Stimulated activated CD4-positive, alpha-beta T cell treated with anti-CD3 and anti-CD28 coated beads, TNF-alpha, amount 100 ng/mL, for 24 hours (primary cell): ENCODE measurements at places on chromosomes 7 and 10.

- DNase-seq, result no peak
These were observed 123.3 kb downstream of the WDFY4 start for GRCh38 chr10:48807791-48808470.

DNA sequence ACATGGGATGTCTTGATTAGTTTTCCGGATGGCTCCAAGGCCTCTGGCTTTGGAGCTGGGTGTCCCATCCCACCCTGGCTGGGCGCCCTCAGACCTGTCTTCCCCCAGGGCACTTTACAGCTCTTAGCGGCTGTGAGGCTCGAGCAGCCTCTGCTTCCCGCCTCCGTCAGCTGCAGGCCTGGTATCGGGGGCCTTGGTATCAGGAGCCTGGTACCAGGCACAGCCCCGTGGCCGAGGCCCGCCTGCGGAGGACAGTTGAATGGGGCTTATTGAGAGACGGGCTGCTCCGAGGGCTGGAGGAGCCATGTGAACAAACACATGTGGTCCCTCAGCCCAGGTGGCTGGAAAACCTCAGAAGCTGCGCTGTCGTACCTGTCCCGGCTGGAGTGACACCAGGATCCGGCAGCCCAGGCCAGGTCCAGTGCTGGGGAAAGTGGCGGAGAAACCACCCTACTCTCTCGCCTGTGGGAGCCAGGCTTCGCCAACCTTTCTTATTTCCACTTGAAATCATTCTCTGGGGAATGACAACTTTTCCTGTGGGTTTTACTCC lies 23.9 kb upstream of the AP5Z1 start:
- no peak for DNase-seq

DNA sequence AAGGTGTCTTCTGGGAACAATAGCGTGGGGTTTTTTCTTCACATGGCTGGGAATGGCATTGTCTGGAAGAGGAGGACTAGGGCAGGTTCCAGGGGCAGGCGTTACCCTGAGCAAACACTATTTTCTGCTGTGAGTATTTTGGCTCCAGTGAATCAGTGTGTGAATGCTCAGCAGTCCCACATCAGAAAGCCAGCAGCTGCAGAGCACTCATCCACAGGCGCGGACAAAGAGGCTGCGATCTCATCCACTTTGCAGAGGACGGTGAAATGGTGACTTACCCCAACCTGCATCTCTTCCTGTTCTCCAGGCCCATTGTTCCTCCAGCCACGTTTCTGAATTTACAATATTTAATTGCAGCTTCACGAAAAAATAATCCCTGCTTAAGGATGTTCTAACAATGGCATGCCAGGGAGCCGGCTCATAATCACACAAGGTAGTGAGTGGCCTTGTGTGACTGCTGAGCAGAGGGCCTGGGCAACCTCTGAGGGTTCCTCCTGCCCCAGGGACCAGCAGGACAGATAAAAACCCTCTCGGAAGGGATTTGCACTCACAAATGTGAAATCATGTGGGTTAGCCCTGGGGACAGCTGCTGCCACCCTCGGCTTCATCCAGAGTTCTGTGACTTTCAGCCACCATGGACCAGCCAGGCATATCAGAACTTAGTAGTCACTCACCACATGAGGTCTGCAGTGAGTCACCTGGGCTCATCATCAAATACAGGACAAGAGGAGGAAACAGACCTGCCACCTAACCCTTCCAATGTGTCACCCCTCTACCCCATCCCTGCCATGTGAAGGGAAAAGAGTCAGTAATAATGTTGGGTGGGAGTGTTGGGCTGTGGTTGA lies 65.0 kb upstream of the EN2 start:
- no peak for DNase-seq

GRCh38 chr7:92781117-92781720 lies 55.2 kb downstream of the CDK6 start:
- DNase-seq, result no peak

GRCh38 chr10:89642193-89642592 lies 2.8 kb downstream of the PANK1 start:
- DNase-seq, result no peak

DNA sequence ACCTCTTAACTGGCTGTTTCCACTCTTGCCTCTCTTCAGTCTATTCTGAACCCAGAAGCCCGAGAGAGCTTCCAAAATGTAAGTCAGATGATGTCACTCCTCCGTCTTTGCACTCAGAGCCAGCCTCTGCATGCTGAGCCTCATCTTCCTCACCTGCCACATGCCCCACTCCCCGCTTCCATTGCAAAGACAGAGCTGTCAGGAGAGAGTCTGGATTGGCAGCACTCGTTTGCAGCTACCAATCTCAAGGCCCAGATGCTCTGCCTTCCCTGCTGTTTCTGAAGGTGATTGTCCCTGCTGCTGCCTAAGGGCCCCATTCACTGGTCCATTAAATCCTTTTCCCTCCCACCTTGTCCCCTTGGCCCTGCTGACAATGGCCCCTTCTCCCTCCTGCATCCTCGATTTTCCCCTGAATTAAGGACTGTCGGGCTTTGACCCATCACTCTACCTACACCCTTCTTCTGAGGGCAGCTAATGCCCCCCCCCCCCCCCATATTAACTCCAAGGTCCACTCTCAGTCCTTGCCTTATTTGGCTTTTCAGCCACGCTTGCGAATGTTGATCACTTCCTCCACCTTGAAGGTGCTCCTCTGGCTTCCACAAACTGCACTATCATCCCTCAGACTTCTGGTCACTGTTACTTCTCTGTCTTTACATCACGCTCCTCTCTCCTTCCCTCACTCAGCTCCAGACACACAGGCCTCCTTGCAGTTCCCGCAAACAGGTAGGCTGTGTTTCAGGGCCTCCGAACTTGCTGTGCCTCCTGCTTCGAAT lies 98.5 kb downstream of the CHN2 start:
- DNase-seq, result no peak

GRCh38 chr7:51317582-51317910 lies 937 bp upstream of the COBL start:
- no peak for DNase-seq

- DNase-seq, result no peak
These were observed 566.4 kb downstream of the GFRA1 start for GRCh38 chr10:115706488-115707076.

DNA sequence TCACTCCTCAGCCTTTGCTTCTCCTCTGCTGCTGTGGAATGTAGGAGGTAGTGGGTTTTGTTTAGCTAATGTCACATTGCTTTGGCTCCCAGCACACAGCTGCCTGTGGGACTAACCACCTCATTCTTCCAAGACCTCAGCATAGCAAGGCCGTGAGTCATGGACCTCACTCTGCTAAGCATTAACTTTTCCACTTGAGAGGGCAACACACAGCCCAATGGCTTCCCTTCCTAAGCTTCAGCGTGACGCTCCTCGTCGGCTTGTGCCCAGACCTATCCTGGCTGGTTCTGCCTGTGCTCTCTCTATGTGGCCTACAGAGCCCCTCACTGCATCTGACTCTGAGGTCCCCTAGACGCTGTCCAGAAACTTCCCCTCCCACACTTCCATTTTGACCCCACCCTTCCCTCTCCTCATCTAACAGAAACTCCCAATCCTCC lies 23.3 kb downstream of the MYOF start:
- DNase-seq, result no peak

- no peak for DNase-seq
These were observed 8.3 kb downstream of the BMI1 start for GRCh38 chr10:22329150-22329549.

DNA sequence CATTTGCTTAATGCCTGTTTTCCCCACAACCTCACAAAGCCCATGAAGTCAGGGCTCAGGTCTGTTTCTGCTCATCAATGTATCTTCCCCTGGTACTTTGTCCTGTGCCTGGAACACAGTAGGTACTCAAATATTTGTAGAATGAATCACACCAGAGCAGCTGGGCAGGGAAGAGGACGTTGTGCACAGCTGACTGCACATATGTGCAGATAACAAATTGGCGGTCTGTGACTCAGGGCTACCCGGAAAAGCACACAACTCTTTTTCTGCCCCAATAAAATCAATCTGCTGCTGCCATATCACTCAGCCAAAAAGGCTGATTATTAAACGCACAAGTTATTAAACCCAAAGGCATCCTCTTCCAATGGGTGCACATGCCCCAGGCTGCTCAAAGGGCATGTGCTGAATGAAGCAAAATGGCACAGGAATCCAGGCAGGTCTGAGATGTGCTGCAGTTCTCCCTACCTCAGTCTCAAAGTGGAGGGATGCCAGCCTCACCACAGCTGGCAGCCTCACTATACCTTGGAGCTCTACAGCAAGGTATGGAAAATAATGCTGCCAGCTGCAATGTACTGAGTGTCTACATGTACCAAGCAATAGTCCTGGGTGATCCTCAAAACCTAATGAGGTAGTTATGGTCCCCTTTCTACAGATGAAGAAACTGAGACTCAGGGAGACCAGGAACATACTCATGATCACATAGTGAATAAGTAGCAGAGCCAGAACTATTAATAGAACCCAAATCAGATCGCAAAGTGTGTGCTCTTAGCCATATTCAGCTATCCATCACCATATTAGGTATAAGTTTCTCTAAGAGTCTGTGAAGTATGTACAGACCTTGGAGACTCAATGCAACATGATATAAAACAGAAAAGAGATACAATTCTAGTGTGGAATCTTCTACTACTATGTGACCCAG lies 43.4 kb downstream of the SORBS1 start:
- no peak for DNase-seq

- DNase-seq, result no peak
These were observed 90.5 kb downstream of the VSTM2A start for GRCh38 chr7:54632696-54633095.

- DNase-seq, result no peak
These were observed 98.6 kb upstream of the BTBD16 start for GRCh38 chr10:122172361-122173008.

GRCh38 chr7:103714376-103714927 lies 268.4 kb upstream of the SLC26A5 start:
- DNase-seq, result no peak

GRCh38 chr7:130996833-130997231 lies 262.8 kb upstream of the KLF14 start:
- no peak for DNase-seq

DNA sequence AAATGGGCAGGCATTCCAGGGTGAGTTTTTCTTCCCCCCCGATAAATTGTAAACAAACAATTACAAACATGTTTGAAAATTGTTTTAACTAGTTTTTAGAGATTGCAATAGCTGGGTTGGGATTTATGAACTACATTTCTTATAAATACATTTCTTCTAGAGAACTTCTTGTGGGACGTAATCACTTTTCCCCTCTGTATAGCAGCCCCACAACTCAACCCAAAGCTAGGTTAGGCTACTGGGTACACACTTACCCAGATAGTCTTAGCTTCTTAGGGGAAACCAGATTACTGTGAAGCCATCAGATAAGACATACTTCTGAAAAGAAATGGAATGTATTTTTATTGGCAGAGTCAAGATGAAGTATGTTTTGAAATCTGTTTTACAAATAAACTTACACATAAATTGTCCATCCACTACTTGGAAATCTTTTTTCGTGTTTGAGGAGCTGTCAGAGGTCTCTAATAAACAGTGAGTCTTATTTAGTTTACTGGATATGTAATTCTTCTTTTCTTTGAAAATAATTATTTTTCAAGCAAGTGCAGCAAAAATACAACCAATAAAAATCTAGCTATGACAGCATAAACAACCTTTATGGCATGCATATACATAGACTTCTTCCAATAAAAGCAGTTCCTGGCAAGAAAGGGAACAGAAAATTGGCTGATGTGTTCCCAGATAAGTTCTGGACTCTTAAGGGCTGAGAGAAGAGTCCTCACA lies 8.0 kb upstream of the GLRX3 start:
- DNase-seq, result no peak

DNA sequence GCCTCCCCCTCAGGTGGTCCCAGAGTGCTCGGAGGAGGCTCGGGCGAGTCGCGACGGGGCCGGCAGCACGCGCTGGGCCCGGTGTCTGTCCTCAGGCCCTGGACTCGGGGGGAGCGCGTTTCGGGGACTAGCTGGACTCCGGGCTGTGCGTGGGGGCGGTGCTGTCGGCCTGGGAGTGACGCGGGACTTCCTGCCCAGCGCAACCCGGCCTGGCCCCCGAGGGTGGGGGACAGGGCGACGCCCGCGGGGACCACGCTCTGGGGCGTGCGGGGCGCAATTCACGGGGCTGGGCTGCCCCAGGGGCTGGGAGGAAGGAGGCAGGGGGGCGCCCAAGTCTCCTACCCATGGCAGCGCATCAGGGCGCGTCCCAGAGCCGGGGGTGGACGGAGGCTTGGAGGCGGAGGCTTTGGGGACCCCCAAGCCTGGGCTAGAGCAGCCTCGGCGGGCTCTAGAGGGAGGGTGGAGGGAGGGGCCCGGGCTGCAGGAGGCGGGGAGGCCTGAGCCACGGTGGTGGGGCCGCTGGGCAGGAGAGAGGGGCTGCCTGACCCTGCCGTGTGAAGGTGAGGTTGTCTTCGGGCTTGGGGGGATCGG lies 2.3 kb upstream of the VENTX start:
- DNase-seq, result no peak

GRCh38 chr10:132181691-132182425 lies 4.9 kb upstream of the DPYSL4 start:
- no peak for DNase-seq

DNA sequence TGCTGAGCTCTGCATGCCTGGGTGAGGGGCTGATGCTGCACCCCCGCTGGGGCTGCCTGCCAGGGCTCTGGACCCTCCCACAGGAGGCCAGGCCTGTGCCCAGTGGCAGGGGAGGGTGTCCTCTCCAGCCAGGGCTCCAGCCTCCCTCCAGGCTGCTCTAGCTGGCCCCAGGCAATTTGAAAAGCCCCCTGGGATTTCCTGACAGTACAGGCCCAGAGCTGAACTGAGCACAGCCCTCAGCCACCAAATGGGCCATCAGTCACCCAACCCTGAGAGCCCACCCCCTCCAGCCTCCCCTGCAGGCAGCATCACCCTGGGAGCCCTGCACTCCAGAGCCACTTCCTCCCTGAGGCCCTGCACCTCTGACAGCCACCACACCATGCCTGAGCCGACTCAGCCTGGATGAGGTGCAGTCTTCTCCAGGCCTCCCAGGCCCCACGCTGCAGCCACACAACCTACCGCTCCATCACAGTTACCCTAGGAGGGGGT lies 101.8 kb upstream of the RET start:
- DNase-seq, result no peak

DNA sequence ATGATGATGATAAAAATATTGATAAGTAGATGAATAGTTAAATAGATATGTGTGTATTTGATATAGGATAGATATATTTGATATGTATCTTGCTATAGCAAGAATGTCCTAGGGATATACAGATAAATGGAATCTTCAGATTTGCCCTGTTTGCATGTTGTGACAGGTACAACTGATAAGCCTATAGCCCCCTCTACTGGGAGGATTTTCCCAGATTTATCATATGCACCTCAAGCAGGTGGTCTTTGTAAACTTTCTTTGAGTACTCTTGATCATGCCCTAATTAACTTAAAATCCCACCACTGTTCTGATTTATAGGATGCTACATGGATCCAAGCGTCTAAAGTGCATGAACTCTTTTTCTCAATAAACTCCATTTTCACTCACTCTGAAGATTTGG lies 1050.7 kb downstream of the SORCS3 start:
- no peak for DNase-seq

DNA sequence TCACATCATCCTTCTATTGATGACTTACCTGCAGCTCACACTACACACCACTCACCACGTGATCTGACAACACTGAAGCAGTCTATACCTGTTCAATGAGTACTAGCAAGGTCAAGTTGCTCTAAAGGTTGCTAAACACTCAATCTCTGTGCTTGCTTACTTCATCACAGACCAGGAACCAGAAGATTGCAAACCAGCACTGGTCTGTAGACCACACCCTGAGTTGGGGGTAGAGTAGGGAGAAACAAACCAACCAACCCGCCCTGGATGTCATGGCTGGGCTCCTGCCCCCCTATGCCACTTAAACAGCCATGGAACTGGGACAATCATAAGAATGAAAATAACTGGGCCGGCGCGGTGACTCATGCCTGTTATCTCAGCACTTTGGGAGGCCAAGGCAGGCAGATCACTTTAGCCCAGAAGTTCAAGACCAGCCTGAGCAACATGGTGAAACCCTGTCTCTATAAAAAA lies 19.6 kb downstream of the DLG5 start:
- DNase-seq, result no peak
